ENCODE measurements at places on chromosomes 2 and 18. TPM values are rescaled to one million over a fixed set of nuclear protein-coding genes. Genes with fewer than 3 reads are reported as not detected.

GRCh38 chr2:43370146-43370545, 143.7 kb upstream of the ZFP36L2 start:
- DNase-seq, result no peak

GRCh38 chr2:54891909-54892308, 158.3 kb downstream of the RTN4 start:
- no peak for DNase-seq

GRCh38 chr2:147760984-147761383, 83.8 kb upstream of the ACVR2A start:
- no peak for DNase-seq

DNA sequence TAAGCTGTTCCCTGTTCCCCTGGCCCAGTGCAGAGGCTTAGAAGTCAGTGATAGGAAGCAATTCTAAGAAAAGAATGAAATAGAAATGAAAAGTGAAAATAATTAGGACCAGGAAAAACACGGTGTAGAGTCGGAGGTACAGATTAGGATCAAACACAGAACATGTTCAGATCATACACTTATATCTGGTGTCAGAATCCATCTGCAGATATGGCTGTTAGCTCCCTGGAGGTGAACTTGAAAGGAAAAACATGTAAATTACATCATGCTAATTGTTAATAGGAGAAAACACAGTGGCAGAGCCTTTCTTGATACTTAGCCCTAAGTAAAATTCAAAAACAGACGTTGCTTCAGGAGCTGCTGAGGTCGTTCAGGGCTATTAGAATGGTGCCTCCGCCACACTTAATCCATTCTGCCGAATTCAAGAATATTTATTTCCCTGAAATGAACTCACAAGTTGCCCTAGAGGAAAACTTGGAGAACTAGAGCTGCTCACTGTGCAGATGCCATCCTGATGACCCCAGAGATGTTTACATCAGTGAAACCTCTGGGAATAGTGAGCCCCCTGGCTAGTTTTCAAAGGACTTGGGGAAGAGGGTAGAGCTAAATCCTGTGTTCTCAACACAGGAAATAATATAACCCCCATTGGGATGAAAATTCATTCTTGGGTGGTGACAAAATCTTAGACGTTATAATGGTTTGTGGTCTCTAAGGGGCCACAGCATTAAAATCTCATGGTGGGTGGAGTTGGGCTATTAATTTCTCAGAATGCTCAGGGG, 27.5 kb downstream of the LPIN1 start:
- no peak for DNase-seq

Gene VWC2L
- total RNA-seq, result not detected

GRCh38 chr2:154130821-154131220, 259.1 kb downstream of the GALNT13 start:
- no peak for DNase-seq

DNA sequence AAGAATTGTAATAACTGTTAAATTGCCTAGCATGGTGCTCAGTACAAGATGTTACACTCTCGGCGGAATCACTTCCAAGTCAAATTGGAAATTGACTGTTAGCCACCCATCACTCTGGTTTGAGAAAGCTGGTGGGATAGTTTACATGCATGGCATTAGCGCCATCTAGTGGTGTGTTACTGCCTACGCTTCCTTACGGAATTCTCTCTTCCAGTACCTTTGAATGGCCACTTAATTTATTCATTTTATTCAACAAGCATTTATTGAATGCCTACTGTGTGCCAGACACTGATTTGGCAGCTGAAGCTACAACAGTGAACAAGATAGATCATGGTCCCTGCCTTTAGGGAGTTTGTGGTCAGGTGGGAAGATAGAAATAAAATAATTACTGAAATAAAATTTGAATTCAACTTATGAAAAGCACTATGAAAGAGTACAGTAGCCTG, 171.2 kb downstream of the TMEM247 start:
- DNase-seq, result no peak
